Activated CD4-positive, alpha-beta T cell treated with anti-CD3 and anti-CD28 coated beads for 48 hours (primary cell): ENCODE measurements at places on chromosomes 12 and 14.

DNA sequence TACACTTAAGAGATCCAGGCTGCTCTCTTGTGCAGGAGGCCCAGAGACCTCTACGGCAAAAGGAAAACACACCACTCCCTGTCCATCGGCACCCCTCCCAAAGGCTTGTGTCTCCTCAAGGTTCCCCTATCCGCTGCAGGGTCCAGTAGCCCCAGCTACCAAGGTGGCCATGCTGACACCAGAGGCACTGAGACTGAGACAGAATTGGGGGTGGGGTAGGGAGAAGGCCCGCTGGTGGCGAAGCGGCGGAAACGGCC is 590 bp downstream of the DDIT3 start:
- DNase-seq: peak; percentile 47

DNA sequence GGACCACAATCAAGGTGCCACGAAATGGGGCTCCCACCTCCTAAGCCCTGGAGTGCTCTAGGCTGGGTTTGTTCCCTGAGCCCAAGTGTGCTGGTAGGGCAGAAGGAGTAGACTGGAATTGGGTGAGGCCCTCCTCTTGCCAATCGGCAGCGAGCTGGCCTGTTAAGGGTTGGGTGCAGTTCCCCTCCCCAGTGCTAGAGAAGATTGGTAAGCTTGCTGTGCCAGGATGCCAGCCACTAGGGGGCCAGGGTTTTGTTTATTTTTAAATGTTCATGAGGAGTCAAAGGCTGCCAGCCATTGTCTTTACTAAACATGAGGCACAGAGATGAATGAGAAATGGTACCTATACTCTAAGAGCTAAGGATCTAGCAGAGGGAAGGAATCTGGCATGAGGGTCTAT is 79.7 kb downstream of the SPTB start:
- peak; percentile 29 for DNase-seq

- DNase-seq: peak; percentile 85
Observed at GRCh38 chr14:103546652-103547454, 15.6 kb downstream of the BAG5 start.

DNA sequence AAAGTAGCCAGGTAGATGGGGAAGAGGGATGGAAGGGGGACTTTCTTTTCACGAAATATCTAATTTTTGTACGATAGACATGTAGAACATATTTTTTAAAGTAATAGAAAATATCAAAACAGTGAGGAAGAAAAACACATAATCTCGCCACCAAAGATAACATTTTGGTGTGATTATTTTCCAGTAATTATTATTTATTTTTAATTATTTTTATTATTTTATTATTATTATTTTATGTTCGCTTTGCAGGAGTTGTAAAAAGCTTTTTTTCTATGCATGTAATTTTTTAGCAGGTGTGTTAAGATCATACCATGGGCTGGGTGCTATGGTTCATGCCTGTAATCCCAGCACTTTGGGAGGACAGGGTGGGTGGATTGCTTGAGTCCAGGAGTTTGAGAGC is 85.6 kb upstream of the CCND2 start:
- DNase-seq: no peak

DNA sequence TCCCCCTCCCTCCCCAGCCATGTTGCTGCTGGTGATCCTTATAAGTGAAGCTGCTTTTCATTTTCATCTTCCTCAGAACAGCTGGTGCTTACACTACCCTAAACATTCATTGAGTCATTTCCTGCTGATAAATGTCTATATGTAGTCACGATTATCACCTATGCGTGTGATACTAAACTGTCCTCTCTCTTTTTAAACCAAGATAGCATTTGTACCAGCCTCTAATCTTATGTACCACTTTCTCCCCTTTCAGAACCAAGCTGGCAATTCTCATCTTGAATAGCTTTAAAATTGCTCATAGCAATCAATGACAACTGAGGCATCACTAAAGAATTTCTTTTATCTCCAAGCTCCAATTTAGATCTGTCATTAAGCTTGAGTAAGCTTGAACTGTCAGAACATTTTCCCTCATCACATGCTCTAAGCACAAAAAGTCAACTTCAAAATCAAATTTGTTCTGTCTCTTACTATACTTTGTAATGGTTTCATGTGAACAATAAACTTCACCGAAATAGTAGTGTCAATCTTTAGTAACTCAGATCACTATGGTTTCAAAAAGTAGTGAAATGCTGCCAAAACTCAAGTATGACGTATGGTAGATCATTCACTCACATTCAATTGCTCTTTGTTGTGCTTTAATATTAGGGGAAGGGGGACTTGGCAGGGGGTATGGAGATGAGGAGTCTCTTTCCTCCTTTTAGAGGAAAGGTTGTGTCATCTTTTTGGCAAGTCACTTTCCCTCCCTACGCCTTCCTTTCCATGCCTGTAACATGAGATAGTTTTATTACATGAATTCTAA is 178.1 kb upstream of the NOVA1 start:
- DNase-seq: no peak

GRCh38 chr12:114395233-114395632 is 10.7 kb downstream of the TBX5 start:
- no peak for DNase-seq

GRCh38 chr14:50040895-50041465 is 75.4 kb downstream of the VCPKMT start:
- DNase-seq: no peak

- no peak for DNase-seq
Observed at GRCh38 chr12:47192051-47192450, 112.3 kb upstream of the AMIGO2 start.

- no peak for DNase-seq
Observed at GRCh38 chr14:44736326-44736725, 225.4 kb downstream of the KLHL28 start.

- DNase-seq: peak; percentile 53
Observed at GRCh38 chr14:75306927-75307699, 28.5 kb downstream of the FOS start.

GRCh38 chr14:85380881-85381280 is 149.1 kb upstream of the FLRT2 start:
- no peak for DNase-seq

DNA sequence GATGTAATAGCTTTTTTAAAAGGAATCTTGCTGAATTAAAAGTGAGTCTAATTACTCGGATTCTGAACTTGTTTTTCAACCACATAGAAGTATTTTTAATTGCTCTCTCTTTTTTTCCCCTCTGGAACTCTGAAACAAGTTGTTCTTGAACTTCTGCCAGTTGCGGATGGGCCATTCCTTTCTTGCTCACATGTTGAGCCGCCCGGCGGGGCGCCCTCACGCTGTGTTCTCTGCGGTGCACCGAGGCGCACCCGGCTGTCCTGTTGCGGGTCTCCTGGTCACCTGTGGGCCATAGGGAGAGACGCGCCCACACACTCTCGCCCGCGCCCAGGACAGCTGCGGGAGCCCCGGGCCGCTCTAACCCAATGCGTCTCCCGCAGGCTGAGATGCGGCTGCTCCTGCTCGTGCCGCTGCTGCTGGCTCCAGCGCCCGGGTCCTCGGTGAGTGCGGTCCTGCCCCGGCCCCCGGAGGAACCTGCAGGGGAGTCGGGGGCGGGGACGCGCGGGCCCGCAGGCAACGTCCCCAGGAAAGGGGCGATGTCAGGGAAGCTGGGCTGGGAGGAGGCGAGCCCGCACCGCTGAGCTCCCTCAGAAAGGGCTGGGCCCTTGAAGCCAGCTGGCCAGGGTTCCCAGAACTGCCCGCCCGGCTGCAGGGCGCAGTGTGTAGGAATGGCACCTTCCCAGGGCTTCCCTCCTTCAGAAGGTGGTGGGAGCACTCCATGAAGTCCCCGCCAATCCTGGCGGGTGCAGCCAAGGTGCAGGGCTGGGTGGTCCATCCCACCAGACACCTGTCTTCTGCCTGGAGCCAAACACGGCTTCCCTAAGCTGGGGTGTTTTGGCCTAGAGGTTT is 2.3 kb downstream of the PAPLN start:
- DNase-seq: no peak

- no peak for DNase-seq
Observed at GRCh38 chr14:79246173-79246572, 965.1 kb downstream of the DIO2 start.

GRCh38 chr14:102918438-102918837 is 4.0 kb upstream of the AMN start:
- no peak for DNase-seq

DNA sequence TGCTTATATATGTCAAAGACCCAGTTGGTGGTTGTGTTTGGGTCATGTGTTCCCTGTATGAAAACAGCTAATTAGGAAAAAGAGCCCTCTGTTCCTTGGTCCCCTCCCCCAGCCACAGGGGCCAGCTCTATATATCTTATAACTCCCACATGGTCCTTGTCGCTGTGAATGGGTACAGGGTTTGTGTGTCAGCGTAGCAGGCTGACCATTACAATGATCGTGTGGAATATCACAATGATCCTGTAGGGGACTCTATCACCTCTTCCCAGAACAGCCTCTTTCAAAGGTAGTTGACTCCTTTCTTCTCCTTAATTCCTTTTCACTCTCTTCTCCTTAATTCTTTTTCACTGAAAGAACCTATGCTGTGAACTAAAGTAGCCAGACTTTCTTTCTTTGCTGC is 51.6 kb upstream of the RIC8B start:
- DNase-seq: no peak

DNA sequence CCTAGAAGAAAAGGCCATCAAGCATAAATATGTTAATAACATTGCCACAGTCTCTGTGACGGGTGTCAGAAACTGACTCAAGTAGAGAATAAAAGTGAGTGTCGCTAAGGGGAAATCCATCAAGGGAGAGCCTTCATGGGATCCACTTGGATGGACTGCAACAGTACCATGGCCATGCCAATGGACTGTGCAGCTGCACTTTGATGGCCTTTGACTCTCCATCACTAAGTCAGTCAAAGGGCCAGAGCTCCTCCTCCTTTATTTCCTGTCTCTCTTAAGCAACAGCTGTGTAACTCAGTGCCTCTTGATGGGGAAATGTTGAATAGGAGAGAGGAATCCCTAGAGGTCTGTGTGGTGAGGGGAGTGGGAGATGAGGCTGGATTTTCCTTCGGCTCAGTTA is 335.2 kb downstream of the BMP4 start:
- no peak for DNase-seq

DNA sequence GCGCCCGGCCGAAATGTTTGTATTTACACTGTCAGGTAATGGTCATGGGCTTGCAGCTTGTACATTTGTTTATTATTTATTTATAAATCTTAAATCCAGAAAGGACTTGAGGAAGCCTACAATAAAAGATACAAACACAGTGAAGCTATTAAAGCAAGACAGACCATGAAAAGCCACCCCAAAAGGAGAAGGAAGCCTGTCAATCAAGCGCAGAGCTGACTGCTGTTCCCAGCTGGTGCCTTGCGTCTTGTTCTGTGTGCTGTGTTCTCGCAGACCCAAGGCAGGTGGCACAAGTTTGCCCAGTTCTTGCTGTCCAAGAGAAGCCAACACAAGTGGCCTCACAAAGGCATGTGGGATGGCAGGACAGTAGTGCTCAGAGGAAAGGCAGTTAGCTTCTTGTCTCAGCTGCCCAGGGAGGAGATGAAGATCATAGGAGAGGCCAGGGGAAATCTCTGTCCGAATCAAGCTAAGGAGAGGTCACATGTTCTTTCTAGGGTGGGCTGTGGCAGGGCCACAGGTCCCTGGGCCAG is 73.2 kb downstream of the SLC25A47 start:
- no peak for DNase-seq

DNA sequence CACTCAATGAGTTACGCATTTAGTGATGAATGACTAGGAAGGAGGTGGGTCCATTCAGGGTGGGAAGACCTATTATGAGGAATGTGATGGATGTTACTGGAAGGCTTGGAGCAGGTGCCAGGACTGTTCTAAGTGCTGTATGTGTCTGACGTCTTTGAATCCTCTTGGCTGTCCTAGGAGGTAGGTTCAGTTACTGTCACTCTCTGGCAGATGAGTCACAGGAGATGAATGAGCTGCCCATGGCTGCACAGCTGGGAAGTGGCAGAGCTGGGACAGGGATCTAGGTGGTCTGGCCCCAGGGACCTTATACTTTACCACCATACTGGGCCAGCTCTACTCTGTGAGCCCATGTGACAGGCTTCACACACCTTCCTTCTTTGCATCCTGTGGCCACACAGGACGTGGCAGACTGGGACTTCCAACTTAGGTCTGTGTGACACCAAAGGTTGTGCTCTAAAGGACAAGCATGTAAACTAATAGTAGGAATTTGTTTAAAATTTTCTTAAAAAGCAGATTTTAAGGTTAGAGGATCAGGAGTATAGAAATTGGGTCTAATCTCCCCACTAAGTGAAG is 24.0 kb downstream of the TCTN1 start:
- DNase-seq: no peak

DNA sequence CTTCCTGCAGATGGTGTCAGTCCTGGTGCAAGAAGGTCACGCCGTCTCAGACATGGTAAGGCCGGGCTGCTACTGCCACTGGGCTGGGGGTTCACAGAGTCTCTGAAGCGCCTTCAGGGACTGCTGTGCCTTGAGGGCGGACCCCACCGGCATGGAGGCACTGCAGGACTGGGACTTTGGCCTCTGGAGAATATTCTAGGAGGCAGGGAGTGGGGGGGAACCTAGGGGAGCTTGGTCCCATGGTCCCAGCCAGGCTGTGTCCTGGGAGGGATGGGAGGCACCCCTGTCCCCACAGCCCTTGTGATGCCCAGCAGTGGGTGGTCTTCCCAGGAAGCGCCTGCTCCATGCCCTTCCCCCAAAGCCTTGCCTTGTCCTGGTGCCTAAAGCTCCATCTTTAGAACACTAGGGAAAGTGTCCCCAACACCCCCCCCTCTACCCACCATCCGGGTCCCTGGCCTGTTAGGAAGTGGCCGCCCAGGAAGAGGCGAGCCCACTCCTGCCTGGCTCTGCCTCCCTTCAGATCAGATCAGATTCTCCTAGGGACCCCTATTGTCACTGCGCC is 1.5 kb downstream of the AMN start:
- DNase-seq: no peak

DNA sequence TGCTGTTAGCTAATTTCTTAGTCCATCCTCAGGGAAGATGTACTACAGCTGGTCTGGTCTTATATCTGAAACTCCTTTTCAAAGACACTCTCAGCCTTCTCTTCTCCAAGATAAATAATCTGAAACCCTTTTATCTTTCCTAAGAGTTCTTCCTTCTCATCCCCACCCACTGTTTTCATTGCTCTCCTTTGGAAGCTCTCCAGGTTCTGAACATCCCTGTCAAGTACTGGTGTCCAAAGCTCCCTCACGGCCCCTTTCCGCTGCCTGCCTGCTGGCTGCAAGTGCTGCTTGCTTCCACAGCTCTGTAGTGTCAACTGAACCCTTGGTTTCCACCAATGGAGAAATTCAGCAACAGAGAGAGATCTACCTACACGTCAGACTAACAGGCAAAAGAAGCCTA is 6.6 kb upstream of the SLC6A13 start:
- no peak for DNase-seq

GRCh38 chr14:100907240-100907639 is 3.7 kb upstream of the RTL1 start:
- no peak for DNase-seq

DNA sequence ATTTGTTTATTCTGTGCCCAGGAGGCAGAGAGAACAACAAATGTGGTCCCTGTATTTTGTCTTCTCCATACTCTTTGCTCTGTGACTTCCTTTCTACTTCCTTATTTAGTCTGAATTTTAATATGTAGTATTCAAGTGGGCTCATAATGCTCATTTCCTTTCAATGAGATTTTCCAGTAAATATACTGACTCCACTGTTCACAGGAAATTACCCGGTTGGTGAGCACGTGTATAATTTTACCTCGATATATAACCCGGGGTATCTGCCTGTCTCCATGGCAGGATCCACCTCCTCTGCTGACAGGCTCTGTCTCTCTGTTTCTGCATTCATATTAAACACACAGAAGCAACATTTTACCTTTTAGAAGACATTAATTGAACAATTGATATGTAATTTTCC is 166.0 kb downstream of the SLC38A4 start:
- DNase-seq: no peak
